ENCODE measurements at places on chromosomes 2 and 18.

DNA sequence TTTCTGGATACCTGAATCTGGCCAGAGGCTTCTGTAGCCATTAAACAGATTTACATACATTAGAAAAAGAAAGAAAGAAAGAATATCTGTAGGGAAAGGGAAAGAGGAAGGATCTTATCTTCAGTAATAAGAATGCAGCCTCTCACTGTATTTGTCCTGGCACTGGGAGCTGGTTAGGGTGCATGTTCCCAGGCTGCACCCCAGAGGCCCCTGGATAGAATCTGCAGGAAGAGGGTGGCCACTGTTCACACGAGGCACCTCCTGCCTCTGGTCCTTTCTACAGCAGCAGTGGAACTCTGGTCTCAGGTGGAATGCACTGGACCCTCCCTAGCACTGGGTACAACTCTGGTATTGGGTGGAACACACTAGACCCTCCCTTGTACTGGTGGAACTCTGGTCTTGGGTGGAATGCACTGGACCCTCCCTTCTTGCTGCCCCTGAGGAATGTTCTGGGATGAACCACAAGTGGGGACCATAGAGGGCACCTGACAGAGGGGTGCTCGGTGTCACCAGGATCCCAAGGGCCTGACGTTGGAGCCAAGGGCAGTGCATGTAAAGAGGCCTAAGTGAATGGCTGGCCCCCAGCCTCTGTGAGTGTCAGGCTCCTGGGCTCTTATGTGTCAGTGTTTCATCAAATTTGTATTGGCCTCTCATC lies 27.4 kb upstream of the PXDN start:
- no peak for DNase-seq

GRCh38 chr2:133240491-133241223 lies 327.6 kb downstream of the NCKAP5 start:
- DNase-seq = no peak

GRCh38 chr2:100744589-100744988 lies 75.3 kb upstream of the NPAS2 start:
- no peak for DNase-seq

GRCh38 chr2:104583811-104584210 lies 270.1 kb upstream of the POU3F3 start:
- DNase-seq = no peak

DNA sequence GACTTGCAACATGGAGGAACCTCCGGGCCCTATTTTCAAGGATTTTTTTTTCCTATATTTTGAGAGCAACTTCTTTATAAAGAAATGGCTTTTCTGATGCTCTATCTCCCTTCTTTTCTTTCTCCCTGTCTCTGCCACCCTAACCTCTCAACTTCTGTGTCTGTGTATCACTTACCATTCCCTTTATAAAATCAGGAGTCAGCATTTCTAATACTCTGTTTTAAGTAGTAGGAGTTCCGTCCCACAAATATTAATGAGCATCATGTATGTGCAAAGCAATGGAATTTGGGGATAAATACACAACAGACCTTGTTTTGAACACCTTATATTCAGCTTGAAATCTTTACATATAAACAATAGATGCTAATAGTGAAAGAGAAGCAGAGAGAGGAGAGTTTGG lies 268.0 kb downstream of the DCC start:
- DNase-seq = no peak

DNA sequence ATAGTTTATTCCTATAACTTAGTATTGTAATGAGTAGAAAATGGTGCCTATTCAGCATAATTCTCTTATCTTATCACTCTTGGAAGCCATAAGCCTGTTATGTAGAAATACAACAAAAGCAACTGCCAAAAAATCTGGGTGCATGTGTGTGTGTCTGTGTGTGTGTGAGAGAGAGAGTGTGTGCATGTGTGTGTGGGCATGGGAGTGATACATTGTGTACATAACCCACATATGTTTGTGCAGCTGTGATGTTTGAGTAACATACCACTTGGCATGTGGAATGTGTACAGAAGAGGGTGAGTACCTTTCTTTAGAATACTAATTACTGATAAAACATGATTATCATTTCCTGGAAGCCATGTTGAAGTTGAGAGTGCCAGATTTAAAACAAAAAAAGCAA lies 642.3 kb upstream of the SYT4 start:
- no peak for DNase-seq

- no peak for DNase-seq
Observed at GRCh38 chr2:74181739-74182138, 3.1 kb upstream of the MOB1A start.

- DNase-seq = no peak
Observed at GRCh38 chr18:61935362-61935761, 42.6 kb upstream of the RNF152 start.

- no peak for DNase-seq
Observed at GRCh38 chr2:160870729-160871465, 289.3 kb upstream of the TANK start.

GRCh38 chr2:109343460-109343859 lies 214.5 kb downstream of the SH3RF3 start:
- no peak for DNase-seq

DNA sequence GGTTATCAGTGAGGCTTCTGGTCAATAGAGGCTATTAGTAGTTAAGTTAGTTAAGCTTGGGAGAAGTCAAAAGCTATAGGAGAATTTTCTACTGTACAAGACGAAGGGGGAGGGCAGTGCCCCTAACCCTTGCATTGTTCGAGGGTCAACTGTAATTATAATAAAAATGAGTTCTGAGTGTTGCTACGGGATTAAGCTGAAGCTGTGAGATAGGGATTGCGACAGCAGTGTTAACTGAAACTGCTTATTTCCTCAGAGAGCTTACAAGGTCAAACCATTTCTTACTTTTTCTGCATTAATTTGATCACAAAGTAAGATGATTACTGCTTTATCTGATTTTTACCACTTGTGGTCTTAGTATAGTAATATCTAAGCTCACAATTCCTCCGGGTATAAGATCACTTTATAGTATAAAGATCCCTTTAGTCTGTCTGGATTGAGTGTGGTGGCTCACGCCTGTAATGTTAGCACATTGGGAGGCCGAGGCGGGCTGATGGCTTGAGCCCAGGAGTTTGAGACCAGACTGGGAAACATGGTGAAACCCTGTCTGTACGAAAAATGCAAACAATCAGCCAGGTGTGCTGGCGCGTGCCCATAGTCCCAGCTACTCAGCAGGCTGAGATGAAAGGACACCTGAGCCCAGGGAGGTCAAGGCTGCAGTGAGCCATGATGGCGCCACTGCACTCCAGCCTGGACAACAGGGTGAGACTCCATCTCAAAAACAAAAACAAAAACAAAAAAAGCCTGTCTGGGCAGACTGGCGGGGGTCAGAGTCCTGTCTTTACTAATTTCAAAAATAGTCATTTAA lies 119.5 kb upstream of the TLK1 start:
- DNase-seq = no peak

GRCh38 chr2:120779781-120780283 lies 44.2 kb downstream of the GLI2 start:
- DNase-seq = no peak

DNA sequence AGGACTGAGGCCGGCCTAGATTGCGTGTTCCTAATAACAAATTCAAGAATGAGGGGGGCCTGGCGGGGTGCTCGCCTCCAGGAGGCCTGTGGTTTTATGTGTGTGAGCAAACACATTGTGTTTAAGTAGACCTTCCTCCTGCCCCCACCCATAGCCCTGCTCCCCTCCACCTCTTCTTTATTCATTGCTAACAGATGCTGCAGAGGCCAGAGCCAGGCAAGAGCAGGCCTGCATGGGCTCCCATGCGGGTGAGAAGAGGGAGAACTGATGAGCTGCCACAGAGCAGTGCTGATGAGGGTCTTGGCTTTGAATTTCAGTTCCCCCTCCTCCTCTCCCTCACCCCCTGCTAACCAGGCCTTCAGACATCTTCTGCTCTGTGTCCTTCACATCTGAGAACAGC lies 154.6 kb downstream of the OSR1 start:
- DNase-seq = no peak

Data from stromal cell of bone marrow (primary cell).